ENCODE measurements at places on chromosomes 7 and 10. TPM values are rescaled to one million over a fixed set of nuclear protein-coding genes. Genes with fewer than 3 reads are reported as not detected.
A peak's percentile ranks its signal among the peaks of the same experiment; 100 is the strongest.

GPR37 gene
- polyA plus RNA-seq, result 0.03 TPM

GRCh38 chr7:140696024-140696679 lies 356 bp upstream of the NDUFB2 start:
- peak; percentile 99 for DNase-seq

DNA sequence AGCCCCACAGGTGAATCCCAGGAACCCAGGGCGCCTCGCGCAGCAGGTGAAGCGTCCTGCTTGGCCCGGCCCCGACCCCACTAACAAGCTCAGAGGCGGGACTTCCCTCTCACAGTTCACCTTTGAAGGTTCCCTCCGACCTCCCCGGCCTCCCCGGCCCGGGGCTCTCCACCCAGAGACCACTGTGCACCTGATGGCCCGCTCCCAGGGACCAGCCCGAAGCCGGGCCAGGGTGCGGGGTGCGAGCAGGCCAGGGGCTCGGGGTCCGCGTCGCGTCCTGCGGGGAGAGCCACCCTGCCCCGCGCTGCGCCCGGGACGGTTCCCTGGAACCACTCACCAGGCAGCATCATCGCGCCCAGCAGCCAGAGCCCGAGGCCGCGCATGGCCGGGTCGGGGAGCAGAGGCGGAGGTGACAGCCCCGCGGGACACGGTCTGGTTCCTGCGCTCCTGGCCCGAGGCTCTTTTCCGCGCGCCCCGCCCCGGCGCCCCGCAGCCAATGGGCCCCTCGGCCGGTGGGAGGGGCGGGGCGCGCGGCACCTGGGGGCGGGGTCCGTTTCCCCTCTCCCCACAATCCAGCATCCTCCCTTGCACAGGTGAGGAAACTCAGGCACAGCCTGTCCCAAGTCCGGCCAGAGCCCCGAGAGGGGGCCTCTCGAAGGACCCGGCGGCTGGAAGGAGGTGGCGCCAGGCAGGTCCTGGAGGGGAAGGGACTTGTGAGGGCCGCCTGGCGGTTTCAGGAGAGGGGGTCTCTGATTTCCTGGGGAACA lies at the start of gene ADAM8:
ADAM8 (minus strand) TSS at position 434 of the 767 bp plus-strand sequence; CDS start at position 383, 51 bp downstream.
- DNase-seq, result peak; percentile 75

GRCh38 chr10:90919683-90920574 lies 958 bp downstream of the ANKRD1 start:
- DNase-seq, result no peak

GRCh38 chr7:108461840-108462239 lies 5.6 kb upstream of the NRCAM start:
- no peak for DNase-seq

DPP6 gene
- polyA plus RNA-seq, result not detected

GRCh38 chr10:11950325-11951018 lies 92.1 kb downstream of the UPF2 start:
- DNase-seq, result no peak

- DNase-seq, result no peak
Measured at GRCh38 chr10:78137147-78137546, 103.5 kb downstream of the RPS24 start.

- no peak for DNase-seq
Measured at GRCh38 chr7:85890244-85890811, 703.5 kb upstream of the SEMA3D start.

- DNase-seq, result no peak
Measured at GRCh38 chr7:39923091-39923490, 27.0 kb upstream of the CDK13 start.

CHN2 gene
- polyA plus RNA-seq, result 0.12 TPM

DNA sequence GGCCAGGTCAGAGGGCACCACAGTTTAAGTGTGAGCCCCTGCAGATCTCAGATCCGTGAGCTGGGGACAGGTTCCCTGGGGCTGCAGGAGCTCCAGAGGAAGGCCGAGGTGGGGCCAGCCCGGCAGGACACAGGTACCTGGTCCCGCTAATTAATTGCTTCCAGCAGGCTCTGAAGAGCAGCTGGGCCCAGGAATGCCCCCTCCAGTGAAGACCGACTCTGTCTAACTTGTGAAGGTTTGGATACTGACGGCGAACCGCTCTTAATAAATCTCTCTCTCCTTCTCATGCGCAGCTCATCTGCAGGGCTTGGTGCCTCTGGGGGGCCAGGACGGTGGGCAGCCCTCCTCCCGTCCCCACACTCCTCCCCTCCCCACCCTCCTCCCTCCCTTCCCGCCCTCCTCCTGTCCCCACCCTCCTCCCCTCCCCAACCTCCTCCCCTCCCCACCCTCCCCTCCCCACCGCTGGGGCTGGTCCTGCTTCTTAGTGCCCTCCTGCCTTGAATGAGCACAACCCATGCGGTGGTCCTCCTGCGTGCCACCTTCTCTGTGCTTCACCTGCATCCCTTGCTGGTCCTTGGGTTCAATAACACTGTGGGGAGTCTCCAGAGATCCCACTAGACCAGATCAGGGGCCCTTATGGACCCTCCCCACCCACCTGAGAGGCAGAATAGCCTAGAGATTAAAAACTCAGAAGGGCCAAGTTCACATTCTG lies 38.3 kb downstream of the PDGFA start:
- no peak for DNase-seq

DNA sequence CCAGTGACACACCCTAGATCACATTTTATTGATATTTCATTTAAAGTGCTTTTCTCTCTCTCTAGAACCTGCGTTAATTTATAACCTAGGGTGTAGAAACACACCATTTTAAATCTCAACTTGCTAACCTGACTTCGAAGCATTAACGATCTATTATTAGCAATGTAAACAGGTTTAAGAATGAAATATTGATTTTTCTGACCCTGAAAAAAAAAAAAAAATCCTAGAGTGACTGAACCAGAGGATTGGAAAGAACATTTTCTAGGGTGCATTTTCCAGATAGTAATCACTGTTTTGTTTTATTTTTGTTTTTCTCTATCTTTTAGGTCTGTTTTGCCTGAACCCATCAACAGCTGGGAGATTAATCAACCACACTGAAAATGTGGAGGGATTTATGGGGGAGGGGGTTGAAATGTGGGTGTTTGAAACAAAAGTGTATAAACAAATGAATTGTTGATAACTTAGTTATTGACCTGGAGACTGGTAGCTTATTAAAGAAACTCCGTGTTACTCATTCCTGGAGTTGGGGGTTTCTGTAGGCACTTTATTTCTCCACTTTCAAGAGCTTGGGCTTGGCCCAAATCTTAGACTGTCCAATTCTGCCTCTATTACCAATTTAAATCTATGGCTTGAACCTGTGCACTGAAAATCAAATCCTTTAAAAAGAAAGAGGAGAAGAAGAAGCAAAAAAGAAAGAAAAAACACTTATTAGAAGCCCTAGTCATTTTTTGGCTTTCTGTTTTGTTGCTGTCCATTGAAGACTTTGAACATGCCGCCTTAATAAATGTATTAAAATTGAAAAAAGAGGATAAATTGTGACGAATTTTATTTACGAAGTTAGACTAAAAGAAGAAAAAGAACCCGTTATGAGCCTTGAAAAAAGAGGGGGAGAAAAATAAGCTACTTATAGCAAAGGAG lies 2.8 kb downstream of the HOXA2 start:
- DNase-seq, result no peak

Data from K562 (cell line).